NCI-H524 treated with DMSO at 0.1 percent for 48 hours (cell line): ENCODE measurements at places on chromosomes 12 and 14.

DNA sequence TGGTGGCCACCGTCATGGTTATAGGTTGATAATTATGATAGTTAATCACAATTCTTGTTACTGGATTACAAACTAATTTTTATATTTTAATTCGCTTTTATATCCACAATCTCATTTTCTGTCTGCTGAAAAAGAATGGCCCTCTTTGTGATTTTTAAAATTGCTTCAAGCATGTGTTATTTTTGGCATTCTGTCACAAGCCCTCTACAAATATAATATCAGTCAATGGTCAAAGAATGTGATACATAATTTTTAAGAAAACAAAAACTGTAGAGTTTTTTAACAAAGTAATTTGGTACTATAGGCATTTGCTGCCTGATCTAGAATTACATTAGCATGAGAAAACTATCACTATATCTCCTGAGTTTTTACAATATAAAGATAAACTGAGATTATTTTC is 352.0 kb upstream of the TMTC1 start:
- DNase-seq = no peak

DNA sequence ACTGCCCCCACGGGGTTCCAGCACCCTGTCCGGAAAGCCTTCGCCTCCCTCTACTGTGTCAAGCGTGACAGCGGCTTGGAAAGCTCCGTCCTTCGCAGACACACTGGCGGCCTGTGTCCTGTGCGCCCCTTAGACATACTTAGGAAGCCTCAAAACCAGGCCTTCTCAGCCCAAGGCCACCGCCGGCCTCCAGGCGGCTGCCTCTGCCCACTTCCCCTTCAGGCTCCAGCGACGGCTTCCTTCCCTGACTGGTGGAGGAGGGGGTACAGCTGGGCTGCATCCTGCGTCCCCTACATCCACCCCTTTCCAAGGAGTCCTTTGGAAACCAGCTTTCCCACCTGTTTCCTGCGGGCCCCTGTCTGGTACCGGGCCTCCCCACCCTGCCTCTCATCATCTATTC is 2.5 kb upstream of the CACNA2D4 start:
- DNase-seq = no peak

DNA sequence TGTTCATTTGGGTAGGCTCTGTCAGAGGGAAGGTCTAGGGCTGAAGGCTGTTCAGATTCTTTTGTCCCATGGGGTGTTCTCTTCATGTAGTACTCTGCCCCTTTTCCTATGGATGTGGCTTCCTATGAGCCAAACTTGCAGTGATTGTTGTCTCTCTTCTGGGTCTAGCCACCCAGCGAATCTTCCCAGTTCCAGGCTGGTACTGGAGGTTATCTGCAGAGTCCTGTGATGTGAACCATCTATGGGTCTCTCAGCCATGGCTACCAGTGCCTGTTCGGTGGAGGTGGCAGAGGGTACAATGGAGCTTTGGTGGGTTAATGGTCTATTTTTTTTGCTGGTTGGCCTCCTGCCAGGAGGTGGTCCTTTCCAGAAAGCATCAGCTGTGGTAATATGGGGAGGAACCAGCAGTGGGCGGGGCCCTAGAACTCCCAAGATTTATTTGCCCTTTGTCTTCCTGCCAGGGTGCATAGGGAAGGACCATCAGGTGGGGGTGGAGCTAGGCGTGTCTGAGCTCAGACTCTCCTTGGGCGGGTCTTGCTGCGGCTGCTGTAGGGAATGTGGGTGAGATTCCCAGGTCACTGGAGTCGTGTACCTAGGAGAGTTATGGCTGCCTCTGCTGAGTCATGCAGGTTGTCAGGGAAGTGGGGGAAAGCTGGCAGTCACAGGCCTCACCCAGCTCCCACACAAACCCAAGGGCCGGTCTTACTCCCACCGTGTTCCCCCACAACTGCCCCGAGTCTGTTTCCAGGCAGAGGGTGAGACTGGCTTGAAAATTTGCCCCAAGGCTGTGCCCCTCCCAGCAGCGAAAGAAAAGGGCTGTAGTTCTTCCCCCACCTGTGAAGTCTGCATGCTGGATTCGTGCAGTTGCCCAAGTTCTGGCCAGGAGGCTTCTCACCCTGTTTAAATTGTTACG is 17.5 kb downstream of the MTRFR start:
- DNase-seq = no peak

- DNase-seq = no peak
Observed at GRCh38 chr12:109222496-109222895, 86.6 kb downstream of the FOXN4 start.

- DNase-seq = no peak
Observed at GRCh38 chr12:40733871-40734270, 41.6 kb downstream of the CNTN1 start.

- DNase-seq = no peak
Observed at GRCh38 chr12:75738486-75738885, 227.1 kb upstream of the KRR1 start.

GRCh38 chr14:59251811-59252771 is 63.6 kb downstream of the DAAM1 start:
- no peak for DNase-seq

DNA sequence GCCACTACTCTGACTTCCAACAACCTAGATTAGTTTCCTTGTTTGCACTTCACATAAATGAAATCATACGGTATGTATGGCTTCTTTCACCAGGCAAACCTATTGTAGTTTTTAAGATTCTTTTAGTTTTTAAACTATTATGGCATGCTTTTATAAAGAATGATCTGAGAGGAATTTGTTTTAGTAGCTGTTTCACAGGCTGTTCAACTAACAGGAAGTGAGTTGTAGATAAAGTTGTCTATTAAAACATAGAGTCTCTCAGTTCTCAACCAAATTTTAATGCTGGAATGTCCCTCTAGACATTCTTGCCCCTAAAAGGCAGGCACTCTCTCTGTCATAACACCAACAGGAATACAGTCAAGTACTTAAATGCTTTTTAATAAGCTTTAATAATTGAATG is 102.7 kb upstream of the DACT1 start:
- DNase-seq = no peak

DNA sequence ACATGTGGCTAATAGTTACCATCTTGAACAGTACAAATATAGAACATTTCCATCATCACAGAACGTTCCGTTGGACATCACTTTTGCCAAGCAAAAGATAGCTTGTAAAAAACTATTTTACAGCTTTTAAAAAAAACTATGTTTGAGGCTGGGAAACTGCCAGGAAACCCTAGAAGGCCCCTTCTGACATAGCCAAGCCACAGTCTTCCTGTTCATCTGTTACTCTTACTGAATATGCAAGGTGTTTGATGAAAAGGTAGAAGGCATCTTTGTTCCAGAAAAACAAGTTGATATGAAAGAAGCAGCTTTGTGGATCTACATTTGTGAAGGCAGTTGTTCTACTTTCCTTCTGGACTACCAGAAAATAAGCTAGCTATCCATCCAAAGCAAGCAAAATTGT is 23.6 kb upstream of the WNK1 start:
- DNase-seq = no peak

GRCh38 chr14:94097091-94097490 is 13.4 kb upstream of the IFI27 start:
- DNase-seq = no peak
